ENCODE measurements at places on chromosomes 4 and X.

- DNase-seq, result no peak
Measured at GRCh38 chrX:67604979-67605703, 61.3 kb downstream of the AR start.

DNA sequence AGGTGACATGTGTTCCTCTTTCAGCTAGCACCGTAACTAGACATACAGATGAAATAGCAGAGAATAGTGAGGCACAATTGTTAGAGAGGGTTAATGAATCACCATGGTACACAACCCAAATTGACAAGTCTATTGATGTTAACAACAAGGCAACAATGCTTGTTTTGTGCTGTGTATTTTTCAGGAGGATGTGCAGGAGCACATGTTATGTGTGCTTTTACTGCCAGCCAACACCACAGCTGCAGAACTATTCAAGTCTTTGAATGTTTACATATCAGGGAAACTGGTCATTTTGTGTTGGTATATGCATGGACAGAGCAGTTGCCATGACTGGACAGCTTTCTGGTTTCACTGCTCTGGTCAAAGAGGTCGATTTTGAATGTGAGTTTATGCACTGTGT is 32.8 kb downstream of the STBD1 start:
- no peak for DNase-seq

GRCh38 chrX:41785685-41786084 is 61.7 kb downstream of the GPR82 start:
- DNase-seq, result no peak

DNA sequence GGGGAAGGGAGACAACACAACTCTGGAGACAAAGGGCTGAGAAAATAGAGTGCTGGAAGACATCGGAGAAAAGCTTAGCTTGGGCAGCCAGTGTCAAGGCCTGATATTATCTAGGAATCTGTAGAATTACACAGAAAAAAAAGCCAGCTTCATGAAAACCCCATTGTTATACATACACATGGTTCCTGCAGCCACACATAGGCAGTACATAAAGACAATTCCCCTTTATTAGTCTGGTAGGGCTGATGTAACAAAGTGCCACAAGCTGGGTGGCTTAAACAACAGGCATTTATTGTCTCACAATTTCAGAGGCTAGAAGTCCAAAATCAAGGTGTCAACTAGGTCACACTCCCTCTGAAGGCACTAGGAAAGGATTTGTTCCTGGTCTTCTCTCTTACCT is 503.5 kb downstream of the MID1IP1 start:
- DNase-seq, result no peak

DNA sequence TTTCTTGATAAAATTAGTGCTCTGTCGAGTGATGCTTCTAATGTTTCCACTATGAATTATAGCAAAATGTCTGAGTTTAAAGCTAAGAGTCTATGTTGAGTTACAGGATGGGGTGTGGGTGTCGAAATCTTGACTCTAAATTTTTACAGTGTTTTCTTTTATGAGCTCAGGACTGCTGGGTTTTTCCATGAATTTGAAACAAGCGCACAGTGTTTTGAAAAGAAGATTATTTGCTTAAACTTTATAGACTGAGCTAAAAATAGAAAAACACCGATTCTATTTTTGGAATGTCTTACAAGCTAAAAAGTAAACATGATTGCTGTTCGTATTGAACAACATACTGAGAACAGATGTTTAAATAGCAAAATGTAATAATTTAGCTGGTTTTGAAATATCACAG is 7.5 kb downstream of the PTTG2 start:
- DNase-seq, result no peak

GRCh38 chrX:26672571-26672970 is 456.6 kb downstream of the MAGEB5 start:
- DNase-seq, result no peak

DNA sequence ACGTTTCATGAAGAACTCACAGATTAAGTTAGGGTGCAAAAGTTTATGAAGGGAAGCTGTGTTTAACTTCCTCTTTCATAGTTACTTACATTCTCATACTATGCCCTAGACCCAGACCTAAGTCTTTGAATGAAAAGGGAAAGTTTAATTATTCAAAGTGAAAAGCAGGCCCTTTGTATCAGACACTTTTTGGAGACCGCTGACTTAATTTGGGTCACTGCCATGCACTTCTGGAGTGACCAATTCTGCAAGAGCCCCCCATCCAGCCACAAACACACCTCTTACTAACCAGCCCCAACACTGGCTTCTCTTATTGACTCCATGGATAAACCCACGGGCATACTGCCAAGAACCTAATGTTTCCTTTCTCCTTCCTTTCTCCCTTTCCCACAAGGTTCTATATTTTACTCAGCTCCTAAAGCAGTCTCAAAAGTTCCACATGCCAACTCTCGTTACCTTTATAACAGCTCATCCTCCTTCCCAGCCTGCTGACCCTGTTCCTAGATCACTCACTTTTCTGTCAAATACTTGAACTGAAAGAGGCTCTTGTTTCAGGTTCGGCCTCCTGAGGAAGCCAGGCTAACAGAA is 34.5 kb downstream of the ABCE1 start:
- no peak for DNase-seq

- DNase-seq, result no peak
Measured at GRCh38 chrX:53449632-53450031, 15.5 kb upstream of the HSD17B10 start.

DNA sequence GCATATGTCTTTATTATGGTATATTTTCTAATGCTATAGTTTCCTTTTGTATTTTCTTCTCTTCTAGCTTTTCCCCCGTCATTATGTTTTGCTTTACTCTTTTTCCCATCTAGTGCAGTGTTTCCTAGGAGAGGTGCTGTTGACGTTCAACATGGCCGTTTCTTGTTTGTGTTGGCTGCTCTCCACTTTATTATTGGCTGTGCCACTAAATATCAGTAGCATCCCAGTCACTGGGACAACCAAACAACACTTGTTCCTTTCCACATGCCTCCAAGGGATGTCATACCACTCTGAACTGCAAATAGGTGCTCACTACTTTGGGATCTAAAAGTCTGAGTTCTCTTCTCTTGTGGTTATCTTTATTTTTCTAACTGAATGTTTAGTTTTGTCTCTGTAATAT is 26.5 kb downstream of the GBA3 start:
- DNase-seq, result no peak

- no peak for DNase-seq
Measured at GRCh38 chr4:185956544-185956940, 112.4 kb upstream of the TLR3 start.

DNA sequence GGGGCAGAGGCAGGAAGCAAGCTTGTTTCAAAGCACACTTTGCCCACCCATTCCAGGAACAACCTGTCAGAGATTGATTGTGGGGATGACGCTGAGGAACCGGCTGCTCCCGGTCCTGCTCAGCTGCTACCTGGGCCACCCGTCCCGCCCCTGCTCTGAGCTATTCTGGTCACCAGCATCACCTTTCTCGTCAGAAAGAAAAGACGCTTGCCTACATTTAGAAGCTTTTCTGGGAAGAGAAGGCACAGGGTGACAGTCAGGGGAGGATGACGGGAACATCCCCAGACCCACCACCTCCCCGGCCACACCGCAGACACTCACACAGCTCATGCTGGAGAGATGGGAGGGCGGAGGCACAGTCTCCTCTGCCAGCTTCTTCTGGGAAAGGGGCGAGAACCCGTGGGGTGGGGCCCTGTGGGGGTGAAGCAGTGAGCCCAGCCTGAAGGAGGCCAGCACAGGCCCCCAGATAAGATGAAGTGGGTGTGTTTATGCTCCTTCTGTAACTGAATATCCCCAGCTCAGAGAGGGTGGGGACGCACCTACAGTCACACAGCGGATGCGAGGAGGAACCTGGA is 81.8 kb downstream of the CPZ start:
- DNase-seq, result no peak

GRCh38 chrX:106906361-106906760 is 3.2 kb upstream of the RIPPLY1 start:
- no peak for DNase-seq

DNA sequence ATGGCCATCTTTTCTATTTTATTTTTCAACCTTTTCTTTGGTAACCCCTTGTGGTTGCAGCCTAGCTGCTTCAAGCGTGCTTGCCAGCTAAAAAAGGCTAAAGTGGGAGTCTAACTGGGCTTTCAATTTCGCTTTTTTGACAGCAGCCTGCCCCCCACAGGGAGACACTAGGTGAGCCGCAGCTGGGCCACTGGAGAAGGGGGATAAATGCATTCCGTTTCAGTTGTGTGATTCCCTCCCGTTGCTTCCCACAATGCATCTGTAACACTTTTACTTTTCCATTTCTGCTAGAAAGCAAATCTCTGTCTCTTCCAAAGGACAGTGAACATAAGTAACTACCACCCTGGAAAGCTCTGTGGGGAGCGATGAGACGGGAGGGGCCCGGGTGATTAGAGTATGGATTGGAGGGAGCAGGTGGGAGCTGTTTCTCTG is 86.3 kb upstream of the RAPGEF2 start:
- no peak for DNase-seq

DNA sequence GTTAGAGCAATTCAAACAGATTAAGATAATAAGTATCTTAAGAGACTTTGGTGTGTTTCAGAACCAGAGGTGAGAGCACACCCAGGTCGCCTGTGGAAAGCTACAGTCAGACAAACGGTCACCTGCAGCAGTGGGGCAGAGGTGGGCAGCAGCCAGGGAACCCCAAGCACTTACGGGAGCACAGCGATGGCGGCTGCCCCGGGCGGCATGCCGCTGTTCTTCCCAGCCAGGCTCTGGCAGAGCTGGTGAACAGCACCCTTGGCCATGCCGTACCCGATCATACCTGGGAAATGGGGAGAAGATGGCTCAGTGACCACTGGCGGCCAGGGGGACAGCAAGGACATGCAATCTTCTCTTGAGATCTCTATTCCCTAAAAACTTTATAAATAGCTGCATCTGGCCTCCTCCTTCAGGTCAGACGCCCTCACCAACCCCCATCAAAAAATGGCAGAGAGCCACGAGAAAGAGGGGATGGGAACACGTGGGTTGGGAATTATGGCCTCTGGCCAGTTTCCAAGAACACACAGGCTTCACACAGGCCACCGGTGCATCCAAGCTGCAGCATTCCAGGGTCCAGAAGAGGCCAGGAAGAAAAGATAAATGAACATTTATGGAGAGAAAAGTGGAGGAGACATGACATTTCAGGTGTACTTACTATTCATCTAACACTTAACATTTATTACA is 19.7 kb downstream of the QDPR start:
- no peak for DNase-seq

DNA sequence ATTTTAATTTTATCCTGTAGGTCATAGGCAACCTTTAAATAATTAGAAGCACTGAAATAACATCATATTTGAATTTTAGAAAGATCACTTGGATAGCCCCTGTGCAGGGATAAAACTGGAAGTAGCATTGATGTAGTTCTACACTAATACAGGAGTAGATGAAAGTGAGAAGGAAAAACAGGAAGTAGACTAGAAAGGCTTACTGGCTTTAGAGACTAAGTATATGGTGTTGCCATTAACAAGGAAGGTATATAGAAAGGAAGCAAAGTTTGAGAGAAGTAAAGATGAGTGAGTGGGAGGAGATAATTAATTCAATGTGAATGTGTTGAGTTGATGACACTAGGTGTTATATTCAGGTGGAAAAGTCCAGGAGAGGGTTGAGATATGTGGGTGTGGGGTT is 73.1 kb upstream of the EPGN start:
- no peak for DNase-seq
